ENCODE measurements at places on chromosomes 11 and 22.

DNA sequence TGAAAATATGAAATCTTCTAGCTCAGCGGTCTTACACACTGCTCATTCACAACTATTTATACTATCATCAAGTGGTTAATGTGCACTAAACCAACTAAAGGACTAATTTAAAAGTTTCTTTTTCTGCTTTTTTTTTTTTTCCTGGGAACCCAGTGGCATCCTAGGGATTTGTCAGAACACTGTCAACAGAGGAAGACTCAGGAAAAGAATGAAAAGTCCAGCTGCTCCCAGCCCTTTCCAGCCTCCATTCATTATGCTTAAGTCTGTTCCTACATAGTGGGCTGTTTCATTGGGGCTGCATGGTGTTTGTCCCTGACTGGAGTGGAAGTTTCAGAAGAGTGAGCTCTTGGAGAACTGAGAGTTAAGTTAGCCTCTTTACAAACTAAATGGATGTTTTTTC, 391.1 kb downstream of the AASDHPPT start:
- DNase-seq, result no peak

- DNase-seq, result peak; percentile 66
These were observed 379 bp upstream of the SLC3A2 start for GRCh38 chr11:62880231-62880802.

DNA sequence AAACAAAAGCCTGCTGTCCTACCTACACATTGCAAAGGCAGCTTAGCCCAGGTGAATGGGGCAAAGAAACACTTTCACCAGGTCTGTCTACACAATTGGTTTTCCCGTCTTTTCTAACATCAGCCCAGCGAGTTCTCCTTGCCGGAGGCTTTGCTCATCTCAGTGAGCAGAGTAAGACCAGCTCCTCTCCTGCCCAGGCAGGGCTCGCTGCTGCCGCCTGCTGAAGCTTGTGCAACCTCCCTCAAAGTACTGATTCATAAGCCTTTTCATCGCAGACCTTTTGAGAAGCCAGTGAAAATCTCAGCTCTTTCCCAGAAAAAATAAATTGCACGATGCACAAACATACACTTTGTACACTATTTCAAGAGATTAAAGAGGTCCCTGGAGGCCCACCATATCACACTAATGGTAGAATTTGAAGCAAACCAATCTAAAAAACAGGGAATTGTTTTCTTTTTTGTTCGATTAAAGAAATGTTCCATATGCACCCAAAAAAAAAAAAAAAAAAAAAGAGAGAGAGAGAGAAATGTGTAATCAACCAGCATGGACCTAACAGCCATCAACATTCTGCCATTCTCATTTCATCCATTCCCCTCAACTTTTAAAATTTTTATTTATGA, 328.1 kb upstream of the MPPED2 start:
- DNase-seq, result peak; percentile 57

- DNase-seq, result peak; percentile 78
These were observed at the start of gene DENND6B for GRCh38 chr22:50326956-50327710. DENND6B (minus strand) TSS chr22:50327012; CDS start chr22:50326988, 24 bp downstream.

DNA sequence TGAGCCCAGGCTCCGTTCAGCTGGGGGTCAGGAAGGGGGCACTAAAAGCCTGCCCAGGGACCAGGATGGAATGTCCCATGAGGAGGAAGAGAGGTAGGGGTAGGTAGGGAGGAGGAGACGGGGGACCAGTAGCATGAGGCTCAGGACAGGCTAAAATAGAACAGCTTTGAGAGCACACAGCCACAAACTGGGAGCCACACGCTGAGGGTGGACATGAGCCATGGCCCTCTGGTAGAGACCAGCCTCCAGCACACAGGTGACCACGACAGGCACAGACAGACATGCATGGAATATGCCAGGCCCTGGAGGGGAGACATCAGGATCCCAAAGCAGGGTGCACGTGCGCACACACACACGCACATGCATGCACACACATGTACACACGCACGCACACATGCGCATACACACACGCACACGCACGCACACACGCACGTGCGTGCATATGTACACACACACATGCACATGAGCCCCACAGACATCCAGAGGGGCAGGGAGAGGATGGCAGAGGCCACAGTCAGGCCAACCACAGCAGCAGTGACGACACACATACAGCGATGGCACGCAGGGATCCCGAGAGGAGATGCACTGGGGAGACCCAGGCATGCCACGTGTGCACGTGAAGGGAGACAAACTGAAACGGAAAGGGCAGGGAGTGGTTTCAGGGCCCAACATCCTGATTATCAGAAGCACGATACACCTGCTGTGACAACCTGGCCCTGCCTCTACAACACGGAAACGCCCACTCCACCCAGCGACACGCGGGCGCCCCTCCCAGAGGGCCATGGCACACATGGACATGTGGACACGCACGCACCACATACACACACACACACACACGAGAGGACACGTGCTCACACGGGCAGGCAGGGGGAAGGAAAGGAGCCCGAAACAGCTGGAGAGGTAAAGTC, 25.7 kb downstream of the LRRC10B start:
- no peak for DNase-seq

GRCh38 chr11:66222358-66223149, 45.9 kb upstream of the RAB1B start:
- DNase-seq, result peak; percentile 86

Data from fibroblast of skin of back (primary cell).